ENCODE measurements at places on chromosomes 12 and 14.

GRCh38 chr12:57049890-57050289 is at the start of gene MYO1A:
Gene MYO1A (minus strand): TSS chr12:57050129. CDS start chr12:57048323, 1,806 bp downstream.
- DNase-seq: no peak

- no peak for DNase-seq
Measured at GRCh38 chr12:128637642-128638606, 185.8 kb downstream of the SLC15A4 start.

GRCh38 chr14:93645200-93645599 is 143.1 kb downstream of the PRIMA1 start:
- DNase-seq: no peak

DNA sequence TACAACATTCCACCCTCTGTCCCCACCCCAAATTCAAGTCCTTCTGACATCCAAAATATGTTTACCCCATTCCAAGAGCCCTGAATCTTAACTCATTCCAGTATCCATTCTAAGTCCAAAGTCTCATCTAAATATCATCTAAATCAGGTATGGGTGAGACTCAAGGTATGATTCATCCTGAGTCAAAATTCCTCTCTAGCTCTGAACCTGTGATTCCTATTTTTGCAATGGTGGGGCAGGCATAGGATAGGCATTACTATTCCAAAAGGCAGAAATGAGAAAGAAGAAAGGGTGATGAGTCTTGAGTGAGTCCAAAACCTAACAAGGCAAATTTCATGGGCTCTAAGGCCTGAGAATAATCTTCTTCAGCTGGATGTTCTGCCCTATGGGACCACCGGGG is 140.3 kb upstream of the FAR2 start:
- DNase-seq: no peak

DNA sequence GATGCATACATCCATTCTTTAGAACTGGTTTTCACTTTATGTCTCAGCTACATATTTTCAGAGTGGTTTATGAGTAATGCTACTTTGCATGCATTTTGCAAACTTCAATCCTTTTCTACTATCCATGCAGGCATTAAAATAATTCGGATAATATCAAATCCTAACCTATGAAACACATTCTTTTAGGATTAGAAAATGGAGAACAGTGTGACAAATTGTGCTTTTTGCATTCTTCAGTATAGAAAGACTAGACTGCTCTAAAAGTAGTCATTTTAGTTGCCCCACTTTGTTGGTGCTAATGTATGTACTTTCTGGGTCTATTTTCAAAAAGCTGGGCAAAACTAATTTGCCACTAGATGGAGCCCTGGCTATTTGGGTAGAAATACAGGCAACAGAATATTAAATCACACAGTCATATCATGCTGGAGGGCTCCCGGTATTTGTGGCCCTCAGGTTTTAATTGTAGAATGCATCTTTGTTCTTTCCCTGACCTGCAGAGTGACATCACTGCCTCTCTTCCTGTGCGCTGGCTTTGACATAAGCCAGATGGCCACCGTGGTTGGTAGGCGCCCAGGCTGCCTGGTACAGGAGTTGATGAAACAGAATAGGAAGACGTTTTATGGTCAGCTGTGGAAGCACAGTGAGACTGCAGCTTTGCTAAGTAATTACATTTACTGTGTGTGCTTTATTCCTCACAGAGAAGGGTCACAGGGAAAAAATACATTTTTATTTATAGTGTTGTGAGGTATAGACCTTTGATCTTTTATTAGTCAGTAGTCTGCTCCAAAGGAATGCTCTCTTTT is 28.1 kb downstream of the MSRB3 start:
- DNase-seq: no peak

DNA sequence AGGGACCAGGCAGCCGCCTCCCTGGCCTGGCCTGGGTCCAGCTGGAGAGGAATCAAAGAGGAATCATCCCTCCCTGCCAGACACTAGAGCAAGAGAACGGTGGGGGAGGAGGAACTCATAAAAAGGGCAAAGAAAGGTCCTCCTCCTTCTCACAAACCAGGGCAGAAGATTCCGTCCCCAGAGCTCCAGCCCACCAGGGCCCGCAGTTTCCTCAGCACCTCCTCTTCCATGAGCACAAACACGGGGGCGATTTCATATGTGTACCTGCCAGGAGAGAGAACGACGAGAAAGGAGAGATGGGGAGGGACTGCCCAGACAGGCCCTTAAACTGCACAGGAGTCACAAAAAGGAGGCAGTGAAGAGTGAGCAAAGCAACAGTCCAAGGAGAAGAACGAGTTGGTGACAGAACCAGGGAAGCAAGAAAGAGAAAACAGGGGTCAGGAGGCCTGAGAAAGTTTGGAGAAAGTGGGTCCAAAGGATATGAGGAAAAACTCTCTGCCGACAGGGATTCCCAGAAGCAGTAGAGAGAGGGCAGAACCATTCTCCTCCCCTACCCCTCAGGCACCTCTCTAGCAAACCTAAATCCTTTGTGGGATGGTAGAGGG is 8.7 kb upstream of the ZNF740 start:
- no peak for DNase-seq

GRCh38 chr14:62079038-62079437 is 316.8 kb downstream of the SNAPC1 start:
- DNase-seq: no peak

DNA sequence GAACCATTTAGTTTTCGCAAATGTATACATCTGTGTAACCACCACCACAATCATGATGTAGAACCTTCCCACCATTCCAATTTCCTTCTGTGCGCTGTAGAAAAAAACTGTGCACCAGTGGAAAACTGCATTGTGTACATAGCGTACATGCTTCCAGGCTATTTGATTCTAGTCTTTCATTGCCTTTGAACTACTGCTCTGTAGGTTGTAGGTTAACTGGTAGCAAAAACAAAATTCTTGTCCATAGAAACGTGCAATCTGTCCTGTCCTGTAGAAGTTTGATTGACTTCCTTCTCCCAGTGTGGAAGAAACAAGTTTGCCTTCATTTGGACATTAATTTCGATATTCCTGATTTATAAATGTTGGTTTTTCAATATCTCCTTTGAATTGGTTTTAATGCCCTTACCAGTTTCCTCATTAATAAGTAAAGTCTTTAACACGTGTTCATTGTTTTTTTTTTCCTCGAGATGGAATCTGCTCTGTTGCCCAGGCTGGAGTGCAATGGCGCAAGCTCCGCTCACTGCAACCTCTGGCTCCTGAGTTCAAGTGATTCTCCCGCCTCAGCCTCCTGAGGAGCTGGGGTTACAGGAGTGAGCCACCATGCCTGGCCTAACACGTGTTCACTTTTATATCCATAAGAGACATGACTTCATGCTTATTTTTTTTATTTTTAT is 3.6 kb upstream of the ISM2 start:
- no peak for DNase-seq

DNA sequence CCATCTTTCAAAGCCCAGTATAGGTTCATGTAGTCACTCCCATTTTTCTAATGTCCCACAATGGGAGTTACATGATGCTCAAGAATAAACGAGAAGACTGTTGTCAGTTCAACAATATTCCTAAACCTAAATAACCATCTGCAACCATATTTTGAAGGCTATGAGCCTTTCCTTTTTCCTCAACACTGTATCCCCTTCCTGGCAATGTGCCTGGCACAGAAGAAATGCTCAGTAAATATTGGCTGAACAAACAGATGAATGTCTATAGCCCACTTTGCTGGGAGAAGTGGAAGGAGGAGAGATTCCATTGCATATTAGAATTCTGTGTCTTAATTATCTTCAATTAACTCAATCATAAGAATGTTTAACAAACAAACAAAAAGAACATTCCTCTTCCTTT is 6.1 kb downstream of the ARMH4 start:
- DNase-seq: no peak

DNA sequence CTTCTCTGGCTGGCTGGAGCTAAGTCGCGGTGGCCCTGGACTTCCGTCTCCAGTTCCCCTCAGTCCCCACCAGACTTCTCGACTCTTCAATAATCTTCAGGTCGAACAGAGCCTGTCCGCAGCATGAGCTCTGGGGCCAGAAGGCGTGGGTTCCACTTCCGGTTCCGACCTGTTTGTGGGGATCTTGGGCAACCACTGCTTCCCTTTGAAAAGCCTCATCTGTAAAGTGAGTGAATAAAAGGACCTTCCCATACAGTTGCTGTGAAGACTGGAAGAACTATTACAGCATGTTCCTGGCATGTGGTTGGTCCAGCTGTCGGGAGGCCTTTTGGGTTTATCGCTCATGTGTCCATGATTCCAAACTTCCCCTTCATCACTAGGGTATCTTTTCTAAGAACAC is 19.4 kb downstream of the ADGRD1 start:
- DNase-seq: no peak

DNA sequence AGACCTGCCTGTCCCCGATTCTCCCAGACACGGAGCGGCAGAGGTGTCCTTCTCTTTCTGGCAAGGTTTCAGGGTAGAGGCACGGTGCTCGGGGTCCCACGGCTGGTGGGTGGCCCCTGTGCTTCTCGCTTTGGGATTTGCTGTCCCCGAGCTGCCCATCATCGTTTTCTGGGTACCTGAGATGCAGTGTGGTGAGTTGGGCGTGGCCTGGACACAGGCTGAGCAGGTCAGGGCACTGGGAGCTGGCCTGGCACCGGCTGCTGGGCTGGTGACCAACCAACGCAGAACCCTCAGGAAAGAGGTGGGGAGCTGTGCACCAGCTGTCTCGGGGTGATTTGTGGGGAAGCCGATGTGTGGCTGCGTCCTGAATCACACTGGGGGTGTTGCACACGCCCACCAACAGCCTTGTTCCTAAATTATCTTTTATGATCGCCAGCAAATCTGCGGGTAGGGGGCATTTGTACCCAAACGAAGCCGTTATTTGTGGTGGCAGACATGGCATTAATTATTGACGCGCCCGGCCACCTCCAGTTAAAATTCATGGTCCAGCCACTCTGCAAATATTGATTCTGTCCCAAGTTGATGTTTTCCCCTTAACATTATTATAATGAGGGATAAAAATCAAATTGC is 61.0 kb downstream of the KIF26A start:
- no peak for DNase-seq

GRCh38 chr14:78491048-78491447 is 320.9 kb downstream of the NRXN3 start:
- no peak for DNase-seq

DNA sequence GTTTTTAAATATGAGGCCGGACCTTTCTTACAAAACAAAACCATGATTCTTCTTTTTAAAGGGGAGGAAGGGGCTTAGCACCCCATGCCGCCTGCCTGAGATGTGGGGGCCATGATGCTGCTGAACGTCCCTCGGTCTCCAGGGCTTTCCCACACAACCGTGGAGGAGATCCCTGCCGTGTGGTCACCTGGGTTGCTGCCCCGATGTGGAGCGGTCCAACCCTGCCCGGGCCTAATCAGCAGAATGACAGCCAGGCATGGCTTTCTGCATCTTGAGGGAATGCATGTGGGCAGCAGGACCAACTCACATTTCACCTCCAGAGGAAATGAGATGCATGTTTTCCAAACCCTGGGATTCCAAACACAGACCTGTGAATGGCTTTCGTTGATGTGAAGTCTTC is 48.9 kb upstream of the C14orf180 start:
- no peak for DNase-seq

- DNase-seq: no peak
Measured at GRCh38 chr12:80681-81190, 14.2 kb downstream of the IQSEC3 start.

GRCh38 chr12:117590999-117591398 is 229.6 kb upstream of the NOS1 start:
- DNase-seq: no peak

DNA sequence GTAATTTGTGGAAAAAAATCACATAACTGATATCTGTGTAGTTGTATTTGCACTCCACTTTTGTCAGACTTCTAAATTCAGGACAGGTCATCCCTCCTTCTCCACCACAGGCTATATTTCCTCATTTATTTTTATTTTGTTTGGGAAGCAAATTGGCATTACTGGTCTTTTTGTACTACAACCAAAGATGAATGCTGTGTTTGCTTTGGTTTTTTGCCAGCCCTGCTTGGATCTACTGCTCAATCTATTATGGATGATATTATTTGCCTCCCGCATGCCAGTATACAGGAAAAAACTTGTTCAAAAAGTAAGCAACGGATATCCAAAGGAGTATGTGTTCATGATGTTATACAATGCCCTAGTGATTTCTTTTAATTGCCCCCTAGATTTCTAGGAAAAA is 948.8 kb downstream of the TRHDE start:
- DNase-seq: no peak

GRCh38 chr14:87934185-87934584 is 58.8 kb downstream of the GALC start:
- no peak for DNase-seq

DNA sequence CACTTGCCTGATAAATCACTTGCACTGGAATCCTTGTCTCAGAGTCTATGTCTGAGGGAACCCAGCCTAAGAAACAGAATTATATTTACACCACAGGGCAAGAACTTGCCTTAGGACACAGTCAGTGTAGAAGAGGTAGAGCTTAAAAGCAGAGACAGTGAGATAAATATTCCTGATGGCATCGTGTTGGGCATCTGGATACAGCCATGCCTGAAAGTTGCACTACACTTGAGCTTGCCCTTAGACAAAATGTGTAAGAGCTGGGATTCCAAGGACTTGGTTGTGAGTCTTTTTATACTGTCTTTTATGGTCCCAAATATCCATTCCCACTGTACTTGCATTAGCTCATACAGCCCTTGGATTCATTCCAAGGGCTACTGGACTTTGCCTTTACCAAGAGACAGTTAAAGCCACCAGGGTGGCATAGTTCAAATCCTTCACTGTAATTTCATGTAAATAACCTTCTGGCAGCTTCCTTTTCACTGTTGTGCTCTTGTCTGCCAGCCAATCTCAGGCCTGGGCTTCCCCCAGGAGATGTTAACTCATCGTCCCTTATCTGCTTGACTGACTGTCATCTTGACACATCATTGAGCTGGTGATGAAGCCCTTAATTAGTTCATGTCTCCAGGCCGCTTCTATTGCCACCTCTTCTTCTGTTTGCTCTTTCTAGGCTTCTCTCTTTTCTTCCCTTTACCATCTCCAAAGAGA is 577.9 kb upstream of the TBX3 start:
- DNase-seq: no peak

DNA sequence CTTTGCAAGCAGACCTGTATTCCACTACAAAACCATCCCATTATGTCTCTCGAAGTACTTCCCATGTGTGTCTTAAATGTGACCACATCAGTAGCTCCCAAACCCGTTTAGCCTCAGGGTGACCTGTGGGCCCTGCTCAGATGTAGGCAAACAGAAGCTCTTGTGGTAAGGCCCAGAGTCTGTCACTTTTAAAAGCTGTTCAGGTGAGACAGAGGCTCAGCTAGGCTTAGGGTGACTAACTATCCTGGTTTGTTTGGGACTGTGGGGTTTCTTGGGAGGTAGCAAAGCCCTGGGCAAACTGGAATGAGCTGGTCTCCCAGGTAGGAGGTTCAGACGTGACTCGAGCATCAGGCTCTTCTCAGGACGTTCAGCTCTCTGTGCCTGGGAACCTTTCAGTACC is 64.5 kb upstream of the VASH1 start:
- no peak for DNase-seq

GRCh38 chr14:70905301-70905700 is 2.0 kb upstream of the PCNX1 start:
- no peak for DNase-seq

DNA sequence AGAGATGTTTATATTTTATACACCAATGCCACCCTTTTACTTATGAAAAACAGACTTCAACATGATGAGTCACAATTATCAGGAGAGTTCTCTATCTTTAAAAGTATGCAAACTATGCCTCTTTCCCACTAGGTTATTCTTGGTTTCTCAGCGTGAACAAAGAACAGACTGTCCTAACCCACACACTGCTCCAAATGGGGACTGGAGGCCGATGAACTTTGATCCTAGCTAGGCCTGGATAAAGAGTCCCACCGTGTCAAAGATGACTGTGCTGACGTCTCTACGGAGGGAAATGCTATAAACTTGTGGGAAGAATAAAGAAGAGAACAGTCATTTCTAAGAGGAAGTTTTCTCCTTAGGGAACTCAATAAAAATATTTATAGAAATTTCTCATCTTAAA is 160.1 kb downstream of the EPS8 start:
- no peak for DNase-seq

Data from stimulated activated CD4-positive, alpha-beta T cell treated with anti-CD3 and anti-CD28 coated beads, Interleukin-12 subunit alpha, Interleukin-12 subunit beta, amount 100 ng/mL, for 4 hours (primary cell).